Stimulated activated CD4-positive, alpha-beta T cell treated with anti-CD3 and anti-CD28 coated beads, Interleukin-15, amount 100 ng/mL, for 24 hours (primary cell): ENCODE measurements at places on chromosomes 2 and 18.
A peak's percentile ranks its signal among the peaks of the same experiment; 100 is the strongest.

DNA sequence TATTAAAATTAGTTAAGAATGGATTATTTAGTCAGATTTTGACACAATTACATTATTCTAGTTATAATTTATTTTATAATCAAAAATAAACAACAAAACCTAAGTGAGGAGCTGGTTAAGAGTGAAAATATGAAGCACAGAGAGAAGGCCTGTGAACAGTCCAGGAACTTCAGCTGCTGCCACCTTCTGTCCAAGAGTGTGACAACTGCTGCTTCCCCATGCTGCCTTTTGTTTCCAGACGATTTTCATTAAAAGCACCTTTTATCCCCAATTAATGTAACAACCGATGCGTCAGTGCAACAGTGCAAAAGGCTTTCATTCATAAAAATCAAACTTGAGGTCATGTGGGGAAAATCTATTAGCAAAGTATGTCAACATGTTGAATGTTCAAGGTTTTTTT lies 363.6 kb downstream of the CTNNA2 start:
- DNase-seq: no peak

DNA sequence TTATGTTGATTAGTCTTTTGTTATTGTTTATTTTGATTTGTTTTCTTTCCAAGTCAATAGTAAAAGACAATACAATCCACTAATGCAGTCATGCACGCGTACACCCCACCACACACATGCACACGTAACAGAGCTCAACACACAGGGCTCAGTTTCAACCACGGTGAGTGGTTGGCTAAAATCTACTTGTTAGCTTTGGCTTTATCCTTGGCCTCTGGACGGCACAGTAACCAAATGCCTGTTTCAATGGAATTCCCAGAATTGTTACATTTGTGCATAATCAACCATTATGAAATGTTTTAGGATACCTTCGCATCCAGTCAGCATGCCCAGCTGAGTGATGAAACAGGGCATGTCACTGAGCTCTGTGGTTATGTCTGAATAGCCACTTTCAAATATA lies 53.2 kb downstream of the NYAP2 start:
- no peak for DNase-seq

DNA sequence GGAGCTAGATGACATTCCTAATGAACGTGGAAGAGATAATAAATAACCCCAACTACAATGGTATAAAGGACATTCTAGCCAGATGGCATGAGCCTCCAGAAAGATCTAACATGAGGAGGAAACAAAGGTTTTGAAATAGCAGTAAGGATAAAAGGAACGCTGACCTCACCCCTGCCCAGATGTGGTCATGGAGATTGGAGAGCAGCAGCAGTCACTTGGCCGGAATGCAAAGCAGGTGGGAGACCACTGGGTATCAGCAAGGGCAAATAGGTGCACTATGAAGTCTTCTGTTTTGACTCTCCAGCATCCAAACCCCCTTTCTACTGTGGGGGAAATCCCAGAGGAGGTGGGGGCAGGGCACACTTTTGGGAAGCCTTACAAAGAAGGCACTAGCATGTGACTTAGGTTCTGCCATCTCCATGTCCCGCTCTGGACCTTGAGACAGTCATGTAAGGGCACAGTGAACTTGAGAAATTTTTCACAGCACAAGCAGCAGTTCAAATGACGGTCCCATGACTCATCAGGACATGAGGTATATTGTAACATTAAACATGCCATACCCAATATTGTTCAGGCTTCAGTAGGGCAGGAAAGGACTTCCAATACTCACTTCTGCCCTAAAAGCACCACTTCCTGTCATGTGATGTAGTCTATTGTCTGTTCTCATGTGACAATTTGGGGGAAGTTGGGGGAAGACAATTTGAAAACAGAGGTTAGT lies 55.2 kb downstream of the METTL4 start:
- peak; percentile 14 for DNase-seq

- no peak for DNase-seq
Measured at GRCh38 chr2:82027921-82028615, 1723.5 kb upstream of the LRRTM1 start.

- DNase-seq: no peak
Measured at GRCh38 chr18:54813305-54813704, 15.0 kb upstream of the RAB27B start.

- DNase-seq: no peak
Measured at GRCh38 chr18:6210349-6211173, 204.2 kb downstream of the L3MBTL4 start.

DNA sequence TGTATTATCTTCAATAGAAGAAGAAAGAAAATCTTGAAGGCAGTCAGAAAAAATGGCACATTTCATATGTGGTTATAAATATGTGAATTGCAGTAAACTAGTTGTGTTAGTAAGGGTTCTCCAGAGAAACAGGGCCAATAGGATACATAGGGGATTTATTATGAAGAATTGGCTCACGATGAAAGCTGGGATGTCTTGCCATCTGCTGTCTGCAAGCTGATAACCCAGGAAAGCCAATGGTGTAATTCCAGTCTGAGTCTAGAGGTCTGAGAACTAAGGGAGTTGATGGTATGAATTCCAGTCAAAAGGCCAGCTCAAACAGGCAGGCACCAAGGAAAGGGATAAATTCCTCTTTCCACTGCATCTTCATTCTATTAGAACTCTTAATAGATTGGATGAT lies 362.4 kb downstream of the KCNJ3 start:
- DNase-seq: no peak

DNA sequence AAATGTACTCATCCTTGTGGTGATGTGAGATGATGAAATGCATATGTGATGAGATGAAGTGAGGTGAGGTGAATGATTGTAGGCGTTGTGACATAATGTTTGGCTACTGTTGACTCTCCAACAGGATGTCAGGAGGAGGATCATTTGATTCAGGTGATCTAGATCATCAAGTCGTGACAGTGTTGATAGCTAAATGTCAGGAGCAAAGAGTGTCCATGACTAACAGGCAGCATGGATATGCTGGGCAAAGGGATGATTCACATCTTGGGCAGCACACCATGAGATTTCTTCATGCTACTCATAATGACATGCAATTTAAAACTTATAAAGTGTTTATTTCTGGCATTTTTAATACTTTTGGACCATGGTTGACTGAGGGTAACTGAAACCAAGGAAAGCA lies 40.2 kb upstream of the UBXN4 start:
- DNase-seq: no peak

GRCh38 chr2:109481599-109481998 lies 132.2 kb downstream of the SEPTIN10 start:
- no peak for DNase-seq

- no peak for DNase-seq
Measured at GRCh38 chr2:44979581-44979980, 29.7 kb downstream of the SIX2 start.

DNA sequence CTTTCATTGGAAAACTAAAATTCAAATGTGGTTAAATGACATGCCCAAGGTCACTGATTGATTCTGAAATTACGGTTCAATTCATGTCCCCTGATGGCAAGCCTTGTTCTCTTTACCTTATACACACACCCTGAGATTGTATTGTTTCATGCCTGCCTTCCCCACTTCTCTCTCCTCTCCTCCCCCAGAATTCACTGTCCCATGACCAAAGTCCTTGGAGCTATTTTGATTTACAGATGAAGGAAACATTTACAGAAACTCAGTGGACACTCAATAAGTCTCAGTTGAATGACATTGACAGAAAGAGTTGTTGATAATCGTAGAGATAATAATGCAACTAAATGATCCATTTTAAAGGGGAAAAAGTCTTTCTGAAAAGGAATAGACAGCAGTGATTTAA lies 33.1 kb upstream of the SIX2 start:
- no peak for DNase-seq

GRCh38 chr18:69357590-69357989 lies 43.1 kb upstream of the DOK6 start:
- DNase-seq: no peak

DNA sequence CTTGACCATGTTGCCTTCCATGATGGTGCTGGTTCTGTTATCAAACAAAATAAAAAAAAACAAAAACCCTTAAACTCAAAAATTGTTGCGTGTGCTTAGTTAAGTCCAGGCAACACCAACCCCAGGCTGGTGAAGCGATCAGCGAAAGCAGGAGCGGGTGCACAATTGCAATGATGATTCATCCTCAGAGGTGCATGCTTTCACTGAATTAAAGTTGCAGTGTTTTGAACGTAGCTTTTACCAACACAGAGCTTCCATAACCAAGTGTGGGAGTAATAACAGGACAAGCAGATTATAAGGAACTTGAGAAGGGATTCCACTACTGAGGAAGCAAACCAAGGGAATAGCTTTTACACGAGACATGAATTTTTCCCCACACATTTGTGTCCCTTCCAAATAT lies 39.7 kb upstream of the RAPH1 start:
- no peak for DNase-seq

DNA sequence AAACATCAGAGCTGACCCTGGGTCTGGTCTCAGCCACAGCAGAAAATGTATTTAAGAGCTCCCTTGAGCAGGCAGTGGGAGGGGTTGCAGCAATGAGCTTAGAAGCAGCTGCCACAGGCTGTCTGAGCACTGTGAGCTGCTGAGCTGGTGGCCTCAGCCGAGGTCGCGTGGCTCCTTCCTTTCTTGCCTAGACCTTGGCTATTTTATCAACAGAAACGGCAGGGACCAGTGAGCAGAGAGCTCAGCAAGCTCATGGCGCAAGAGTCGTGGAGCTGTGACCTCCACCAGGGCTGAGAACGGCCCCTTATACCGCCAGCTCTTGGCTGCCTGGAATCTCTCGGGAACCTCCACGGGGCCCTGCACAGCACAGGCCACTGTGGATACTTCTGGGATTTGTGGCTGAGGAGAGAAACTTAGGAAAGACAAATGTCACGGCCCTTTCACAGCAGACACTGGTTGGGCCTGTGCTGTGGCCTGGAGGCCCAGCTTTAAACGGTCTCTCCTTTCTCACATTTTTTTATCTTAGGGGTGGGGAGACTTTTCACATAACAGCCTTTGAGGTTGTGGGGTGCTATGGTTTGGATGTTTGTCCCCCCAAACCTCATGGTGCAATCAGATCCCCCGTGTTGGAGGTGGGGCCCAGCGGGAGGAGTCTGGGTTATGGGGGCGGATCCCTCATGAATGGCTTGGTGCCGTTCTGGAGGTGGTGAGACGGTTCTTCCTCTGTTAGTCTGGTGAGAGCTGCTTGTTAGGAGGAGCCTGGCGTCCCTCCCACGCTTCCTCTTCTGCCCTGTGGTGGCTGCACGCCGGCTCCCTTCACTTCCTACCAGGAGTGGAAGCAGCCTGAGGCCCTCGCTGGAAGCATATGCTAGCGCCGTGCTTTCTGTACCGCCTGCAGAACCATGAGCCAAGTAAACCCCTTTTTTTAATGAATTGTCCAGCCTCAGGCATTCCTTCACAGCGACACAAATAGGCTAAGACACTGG lies 1.7 kb downstream of the ALLC start:
- DNase-seq: no peak

- no peak for DNase-seq
Measured at GRCh38 chr18:27845897-27846296, 331.0 kb downstream of the CDH2 start.

DNA sequence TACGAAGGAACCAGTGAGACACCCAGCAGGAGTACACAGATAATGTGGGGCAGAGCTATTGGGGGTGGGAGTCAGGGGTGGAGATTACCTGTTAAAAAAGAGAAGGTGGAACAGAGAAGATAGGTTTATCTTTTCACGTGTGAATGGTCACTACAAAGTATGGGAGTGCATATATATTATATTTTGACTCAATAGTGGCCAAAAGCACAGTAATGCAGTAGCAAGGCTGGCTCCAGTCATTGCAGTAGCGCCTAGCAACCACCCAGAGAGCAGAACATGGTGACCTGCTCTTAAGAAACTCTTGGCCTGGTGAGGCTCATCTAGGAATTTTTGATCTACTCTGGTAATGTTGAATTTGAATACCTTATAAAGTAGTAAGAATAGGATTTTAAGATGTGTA lies 1.0 kb downstream of the IMPACT start:
- DNase-seq: no peak

DNA sequence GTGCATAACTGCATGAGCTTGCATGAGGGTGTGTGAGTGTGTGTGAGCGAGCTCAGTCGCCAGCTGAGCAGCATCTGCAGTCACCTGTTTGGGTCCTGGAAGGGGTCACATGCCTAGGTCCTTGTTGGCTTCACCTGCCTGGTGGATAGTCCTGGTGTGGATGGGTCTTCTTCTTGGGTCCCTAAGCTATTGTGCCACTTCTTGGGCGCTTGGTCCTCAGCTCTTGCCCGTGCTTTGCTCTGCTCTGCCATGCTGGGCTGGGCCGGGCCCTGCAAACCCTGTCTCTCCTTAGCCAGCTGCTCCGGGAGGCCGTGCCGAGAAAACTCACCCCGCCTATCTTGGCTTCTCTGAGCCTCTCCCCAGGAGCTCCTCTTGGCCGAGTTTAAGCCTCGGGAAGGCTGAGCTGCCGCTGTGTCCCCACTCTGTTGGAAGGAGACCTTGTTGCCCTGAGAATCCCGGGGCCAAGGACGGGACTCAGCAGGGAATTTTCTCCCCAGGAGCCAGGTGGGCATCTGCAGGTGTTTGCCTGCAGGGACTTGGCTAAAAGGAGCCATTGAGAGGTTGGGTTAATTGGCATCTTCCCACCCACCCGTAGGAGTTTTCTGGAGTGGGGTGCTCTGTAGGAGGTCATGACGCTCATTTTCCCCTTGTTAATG lies 300.8 kb downstream of the NDUFA10 start:
- DNase-seq: no peak

GRCh38 chr2:70498054-70498453 lies 55.6 kb downstream of the TGFA start:
- no peak for DNase-seq

DNA sequence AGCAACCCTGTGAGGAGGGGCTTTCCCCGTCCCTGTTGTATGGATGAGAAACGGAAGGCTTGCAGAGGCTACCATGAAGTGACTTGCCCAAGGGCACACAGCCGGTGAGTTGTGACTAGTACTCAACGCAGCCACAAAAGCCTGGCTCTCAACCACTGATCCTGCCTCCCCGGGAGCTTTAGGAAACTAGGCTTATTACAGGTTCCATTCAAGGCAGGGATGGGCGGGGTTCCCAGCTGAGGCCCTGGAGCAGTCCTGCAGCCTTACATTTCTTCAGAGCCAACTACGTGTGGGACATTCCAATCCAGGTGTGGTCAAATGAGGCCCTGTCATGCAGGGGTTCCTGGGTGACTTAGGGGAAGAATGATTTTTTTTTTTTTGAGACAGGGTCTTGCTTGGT lies 59.6 kb downstream of the MEX3C start:
- DNase-seq: no peak

DNA sequence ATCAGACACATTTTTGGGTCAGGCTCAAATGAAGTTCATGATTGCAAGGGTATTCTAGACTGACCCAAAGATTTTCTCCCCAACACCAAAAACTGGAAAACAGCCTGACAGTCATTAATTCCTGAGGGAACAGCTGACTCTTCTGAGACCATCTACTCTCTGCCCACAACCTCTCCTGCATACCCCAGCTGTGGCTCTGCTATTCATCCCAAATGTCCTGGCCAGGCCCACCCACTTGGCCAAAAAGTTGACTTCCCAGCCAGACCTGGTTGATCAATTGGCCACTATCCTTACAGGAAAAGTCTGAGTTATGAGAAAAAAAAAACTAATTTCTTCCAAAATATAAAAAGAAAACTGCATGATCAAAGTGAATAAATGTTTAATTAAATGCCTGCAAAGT lies 103.8 kb upstream of the ST3GAL5 start:
- DNase-seq: no peak

- DNase-seq: no peak
Measured at GRCh38 chr18:24628326-24628725, 167.9 kb downstream of the HRH4 start.
